Suppressor macrophage treated with lipopolysaccharide for 1 hour (primary cell): ENCODE measurements at places on chromosomes 7 and 10.

DNA sequence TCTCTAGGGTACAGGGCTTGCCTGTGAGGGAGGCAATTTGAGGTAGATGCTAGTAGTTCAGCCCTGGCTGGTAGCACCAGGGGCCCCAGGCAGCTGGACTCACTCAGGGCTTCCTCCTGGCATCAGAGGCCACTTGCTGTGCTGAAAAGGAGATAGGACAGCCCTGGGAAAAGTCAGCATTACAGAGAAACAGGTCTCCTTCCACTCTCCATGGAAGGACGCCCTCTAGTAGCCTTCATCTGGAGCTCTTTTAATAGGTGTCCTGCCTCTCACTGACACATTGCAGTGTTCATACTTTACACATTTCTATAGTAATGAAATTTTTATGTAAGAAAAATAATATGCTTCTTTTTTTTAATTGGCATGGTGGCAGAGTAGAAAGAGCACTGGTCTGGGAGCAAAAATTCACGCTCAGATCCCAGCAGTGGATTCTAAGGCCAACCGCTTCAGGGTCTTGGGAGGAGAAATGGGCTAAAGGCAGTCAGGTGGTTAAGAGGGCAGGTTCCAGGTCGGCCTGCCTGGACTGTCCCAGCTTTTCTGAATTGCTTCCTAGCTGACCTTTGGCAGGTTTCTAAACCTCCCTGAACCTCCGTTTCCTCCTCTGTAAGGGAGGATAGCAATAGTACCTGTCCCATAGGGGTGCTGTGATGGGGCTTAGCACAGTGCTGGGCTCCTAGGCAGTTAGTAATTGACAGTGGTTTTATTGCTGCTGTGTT lies 35.8 kb downstream of the AIFM2 start:
- DNase-seq, result no peak

DNA sequence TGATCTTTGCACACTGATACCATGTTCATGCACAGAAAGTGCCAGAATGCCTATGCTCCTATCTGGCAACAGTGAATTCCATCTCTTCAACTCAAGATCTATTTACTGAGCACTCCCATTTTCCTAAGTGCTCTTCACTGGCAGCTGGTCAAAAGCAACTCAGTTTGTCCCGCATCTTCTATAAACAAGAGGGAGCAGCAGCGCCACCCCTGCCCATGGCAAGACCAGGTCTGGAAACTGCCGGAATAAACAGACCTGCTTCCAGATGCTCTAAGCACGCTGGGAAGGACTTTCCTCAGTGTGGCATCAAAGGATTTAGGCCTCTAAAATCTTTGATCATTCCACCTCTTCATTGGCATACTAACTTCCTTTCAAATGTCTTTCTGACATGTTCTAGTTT lies 104.4 kb upstream of the MACROH2A2 start:
- DNase-seq, result no peak

- DNase-seq, result peak; percentile 66
Observed at GRCh38 chr7:80443325-80443724, 68.5 kb downstream of the GNAT3 start.

DNA sequence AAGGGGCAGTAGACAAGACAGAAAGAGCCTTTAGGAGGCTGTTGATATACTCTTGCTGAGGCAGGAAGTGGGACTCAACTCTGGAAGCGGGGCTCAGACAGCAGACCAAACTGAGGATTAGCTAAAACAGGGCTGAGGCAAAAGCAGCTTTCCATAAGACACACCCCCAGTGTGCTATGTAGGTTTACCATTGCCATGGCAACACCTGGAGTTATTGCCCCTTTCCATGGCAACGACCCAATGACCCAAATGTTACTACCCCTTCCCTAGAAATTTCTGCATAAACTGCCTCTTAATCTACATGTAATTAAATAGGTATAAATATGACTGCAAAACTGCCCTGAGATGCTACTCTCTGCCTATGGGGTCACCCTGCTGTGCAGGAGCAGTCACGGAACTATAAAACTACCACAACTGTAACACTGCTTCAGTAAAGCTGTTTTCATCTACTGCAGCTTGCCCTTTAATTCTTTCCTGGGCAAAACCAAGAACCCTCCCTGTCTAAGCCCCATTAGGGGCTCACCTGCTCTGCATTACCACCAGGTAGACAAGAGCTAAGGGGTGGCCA lies 348.4 kb upstream of the PODXL start:
- DNase-seq, result no peak

GRCh38 chr7:1807821-1808600 lies 137.9 kb downstream of the ELFN1 start:
- DNase-seq, result no peak

GRCh38 chr10:125201108-125201524 lies 40.8 kb upstream of the CTBP2 start:
- peak; percentile 4 for DNase-seq

- DNase-seq, result no peak
Observed at GRCh38 chr10:16566202-16566805, 44.6 kb upstream of the C1QL3 start.
